Activated T-helper 1 cell treated with anti-CD3 and anti-CD28 coated beads, Interleukin-12 subunit alpha, Interleukin-12 subunit beta, Interleukin-2, Interleukin-4 antibody, amounts not matched to agents 30 ng/mL and 10 ng/mL and 1 ng/mL, durations not matched to agents 14 hours and 24 hours and 36 hours (primary cell): ENCODE measurements at places on chromosomes 12 and 14.

GRCh38 chr14:74480046-74480445, 13.1 kb downstream of the NPC2 start:
- no peak for DNase-seq

- DNase-seq: no peak
Observed at GRCh38 chr14:23398348-23398747, 9.7 kb downstream of the MYH6 start.

GRCh38 chr14:104724407-104724980, 465 bp downstream of the ADSS1 start:
- DNase-seq: no peak

- DNase-seq: no peak
Observed at GRCh38 chr14:64787619-64788018, 83.4 kb downstream of the PLEKHG3 start.

DNA sequence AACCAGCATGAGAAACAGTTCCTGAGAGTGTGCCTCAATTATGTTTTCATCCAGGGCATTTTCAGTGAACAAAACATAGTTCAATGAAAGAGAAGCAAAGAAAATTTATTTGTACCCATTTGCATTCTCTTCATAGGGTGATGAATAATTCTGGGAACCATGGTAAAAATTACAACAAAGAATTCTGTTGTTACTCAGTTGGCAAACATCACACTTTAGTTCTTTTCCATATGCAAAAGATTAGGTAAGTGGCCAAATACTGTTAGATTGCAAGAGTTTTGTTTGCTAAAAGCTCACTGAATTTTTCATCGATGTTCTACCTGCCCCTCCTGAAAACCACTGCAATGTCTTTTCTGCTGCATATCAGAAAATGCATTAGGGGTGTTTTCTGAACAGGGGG, 132.4 kb upstream of the RGS6 start:
- DNase-seq: no peak

GRCh38 chr12:15962760-15963159, 51.6 kb downstream of the DERA start:
- no peak for DNase-seq

- no peak for DNase-seq
Observed at GRCh38 chr12:905261-906031, 44.0 kb downstream of the RAD52 start.

- DNase-seq: no peak
Observed at GRCh38 chr12:83145325-83145840, 458.7 kb downstream of the TMTC2 start.

DNA sequence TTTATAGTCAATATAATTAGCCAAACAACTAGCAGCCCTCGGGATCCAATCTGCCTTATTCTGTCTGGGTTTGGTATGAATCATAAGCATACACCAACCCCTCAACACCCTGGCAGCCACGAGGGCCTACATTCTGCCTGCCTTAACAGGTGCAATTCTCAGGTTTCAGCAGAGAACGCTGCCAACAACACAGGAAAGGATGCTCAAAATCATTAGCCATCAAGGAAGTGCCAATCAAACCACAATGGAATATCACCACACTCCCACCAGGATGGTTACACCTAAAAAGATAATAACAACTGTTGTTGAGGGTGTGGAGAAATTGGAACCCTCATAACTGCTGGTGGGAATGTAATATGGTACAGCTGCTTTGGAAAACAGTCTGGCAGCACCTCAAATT, 122.8 kb downstream of the TTC7B start:
- DNase-seq: no peak

- DNase-seq: no peak
Observed at GRCh38 chr12:125689576-125690410, 624.6 kb downstream of the AACS start.

DNA sequence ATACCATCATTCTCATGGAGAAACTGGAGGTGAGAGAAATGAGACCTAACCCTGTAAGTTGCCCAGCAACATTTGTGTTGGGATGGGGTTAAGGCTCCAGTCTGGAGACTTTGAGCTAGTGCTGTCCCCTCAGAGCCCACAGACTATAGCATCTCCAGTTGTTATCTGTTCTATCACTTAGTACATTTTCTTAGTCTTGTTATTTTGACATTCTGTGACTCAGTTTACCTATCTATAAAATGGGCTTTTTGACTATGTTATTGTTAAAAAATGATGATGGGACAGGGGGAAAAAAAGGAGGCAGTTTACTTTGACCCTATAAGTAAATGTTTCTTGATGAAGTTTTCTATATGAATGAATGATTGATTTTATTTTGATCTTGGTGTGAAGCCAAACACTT, 45.8 kb upstream of the PTCSC3 start:
- no peak for DNase-seq

DNA sequence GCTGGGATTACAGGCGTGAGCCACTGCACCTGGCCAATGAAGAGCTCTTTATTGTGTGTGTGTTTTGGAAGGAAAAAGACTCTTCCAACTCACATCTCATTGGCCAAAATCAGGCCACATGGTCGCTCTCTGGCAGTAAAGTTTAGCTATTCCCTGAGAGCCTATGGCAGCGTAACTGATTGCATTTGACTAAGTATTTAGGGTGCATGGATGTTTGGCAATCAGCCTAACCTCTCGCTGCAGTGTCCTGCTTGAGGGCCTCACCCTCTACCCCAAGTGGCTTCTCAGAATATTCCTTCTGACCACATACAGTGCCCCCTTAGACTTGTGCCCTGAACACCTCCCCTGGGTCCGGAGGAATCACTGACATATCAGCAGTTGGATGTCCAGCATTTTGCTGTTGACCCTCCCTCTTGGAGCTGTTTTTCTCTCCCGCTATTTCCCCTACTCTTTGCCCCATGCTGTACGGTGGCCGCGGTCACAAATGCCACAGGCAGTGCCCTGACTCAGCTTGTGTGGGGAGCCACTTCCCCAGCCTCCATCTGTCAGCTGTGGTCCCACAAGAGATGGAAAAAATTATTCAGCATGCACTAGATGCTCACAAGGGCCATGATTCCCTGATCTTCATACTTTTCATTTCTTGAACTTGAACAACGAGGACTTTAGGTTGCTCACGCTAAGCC, 9.5 kb downstream of the PHETA1 start:
- DNase-seq: peak; percentile 3

DNA sequence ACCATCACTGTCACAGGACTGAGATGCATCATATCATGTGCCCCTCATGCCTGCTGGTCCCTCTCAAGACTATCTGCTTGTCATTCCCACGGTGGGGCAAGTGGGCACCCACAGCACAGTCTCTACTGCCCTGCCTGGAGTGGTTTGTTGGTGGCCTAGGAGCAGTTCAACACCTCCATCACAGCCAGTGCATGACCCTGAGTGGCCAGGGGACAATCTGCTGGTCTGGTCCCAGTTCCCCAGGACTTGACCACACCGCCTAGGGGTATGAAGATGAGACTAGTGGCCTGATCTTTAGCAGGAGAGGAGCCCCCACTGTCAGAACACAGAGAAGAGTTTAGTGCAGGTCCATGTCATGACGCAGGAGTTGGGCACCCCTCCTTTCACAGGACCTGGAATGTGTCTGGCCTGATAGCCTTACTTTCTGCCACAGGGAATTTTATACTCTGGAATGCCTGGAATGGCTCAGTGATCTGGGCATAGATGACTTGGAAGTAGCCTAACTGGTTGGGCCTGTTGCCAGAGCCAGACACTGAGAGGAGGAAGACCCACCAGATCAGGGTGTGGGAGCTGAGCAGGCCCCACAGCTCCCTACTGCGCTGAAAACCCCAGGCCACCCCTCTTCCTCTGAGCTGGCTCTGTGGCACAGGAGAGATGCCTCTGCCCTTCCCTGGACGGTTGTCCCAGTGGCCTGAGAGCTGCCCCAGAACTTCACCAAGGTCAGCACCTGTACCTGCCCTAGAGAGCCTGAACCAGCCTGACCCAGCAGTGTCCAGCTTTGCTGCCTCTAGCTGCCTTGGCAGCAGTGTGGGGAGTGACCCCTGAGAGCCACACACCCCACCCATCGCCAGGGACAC, 83.3 kb downstream of the PUS7L start:
- no peak for DNase-seq

GRCh38 chr12:21296348-21296747, 38.4 kb downstream of the SLCO1A2 start:
- no peak for DNase-seq

DNA sequence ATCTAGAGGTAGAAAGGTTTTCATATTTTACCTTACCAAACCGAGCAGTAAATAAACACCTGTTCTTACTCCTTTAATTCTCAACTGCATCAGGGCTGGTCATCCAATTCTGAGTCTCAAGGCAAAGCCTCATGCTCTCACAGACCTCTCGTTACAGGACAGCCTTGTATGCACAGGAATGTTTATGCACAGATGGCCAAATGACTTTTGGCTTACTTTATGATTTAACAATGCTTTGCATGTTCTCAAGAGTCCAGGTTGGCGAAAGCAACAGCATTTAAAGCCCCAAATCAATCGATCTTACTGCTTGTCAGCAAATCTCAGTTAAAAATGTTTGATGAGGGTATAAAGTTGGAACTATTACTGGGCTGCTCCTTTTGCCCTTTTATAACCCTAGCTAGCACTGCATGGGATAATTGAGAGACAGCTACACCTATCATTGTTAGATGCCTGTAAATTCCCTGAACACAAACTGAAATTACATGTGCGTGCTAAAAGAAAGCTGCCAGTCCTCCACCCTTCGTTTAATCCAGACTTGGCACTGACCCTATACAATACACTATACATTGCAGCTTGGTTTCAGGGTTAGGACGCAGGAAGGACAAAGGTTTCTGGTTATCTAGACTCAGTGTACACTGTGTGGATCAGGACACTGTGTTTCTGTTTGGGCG, 63.6 kb downstream of the TMCC3 start:
- DNase-seq: no peak

DNA sequence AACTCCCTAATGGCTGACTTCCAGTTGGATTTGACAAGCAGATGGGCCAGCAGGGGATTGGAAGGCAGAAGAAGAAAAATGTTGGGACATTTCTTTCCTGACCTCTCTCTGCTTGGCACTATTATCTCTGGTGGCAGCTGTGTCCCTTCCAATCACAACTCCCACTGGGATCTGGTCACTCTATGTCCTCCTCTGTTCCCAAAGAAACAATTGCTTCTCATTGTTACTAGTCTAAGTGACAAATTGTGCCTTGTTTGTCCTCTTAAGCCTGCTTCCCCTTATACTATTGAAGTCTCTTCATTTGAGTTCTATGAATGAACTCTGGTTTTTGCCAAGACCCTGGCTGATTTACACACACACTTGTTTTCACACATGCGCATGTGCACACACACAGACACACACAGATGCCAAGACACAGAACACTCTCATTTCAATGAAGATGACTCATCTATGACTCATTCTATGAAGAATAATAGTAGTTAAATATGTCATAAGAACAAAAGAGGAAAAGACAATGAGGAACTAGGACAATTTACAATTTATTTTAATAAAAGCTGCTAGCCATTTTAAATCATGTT, 83.0 kb upstream of the FAR2 start:
- DNase-seq: no peak

GRCh38 chr12:11812586-11813437, 163.3 kb downstream of the ETV6 start:
- DNase-seq: no peak

- DNase-seq: no peak
Observed at GRCh38 chr12:128856791-128857078, 3.5 kb downstream of the GLT1D1 start.

DNA sequence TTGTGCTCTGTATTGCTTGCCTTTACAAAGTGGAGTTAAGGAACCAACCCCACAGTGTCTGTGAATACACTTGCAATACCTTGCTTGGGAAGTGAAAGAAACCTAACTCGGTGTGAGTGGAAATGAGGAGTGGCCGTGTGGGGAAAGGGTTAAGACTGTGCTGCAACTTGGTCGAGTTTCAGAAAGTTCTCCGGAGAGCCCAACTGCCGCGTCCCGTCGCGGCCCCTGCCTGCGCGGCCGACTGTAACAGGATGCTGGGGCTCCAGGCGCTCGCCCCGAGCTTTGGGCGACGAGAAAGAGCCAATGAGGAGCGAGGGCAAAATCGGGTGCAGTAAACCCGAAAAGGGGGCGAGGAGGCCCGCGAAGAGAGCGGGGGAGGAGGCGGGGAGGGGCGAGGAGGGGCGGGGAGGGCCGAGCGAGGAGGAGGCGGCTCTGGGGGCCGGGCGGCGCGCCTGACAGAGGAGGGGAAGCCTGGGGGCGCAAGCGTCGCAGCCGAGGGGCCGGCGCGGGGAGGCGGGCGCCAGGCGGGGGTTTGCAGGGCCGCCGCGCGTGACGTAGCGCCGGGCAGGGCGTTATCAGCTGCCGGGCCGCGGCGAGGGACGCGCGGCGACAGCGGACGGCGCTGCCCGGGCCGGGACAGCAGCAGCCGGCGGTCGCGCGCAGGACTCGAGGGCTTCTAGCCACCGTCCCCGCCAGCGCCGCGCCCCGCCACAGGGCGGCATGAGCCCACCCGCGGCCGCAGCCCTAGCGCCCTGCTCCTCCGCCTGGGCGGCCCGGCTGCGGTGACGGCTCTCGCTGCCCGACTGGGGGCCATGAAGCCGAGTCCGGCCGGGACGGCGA, at the start of gene DACT1:
Gene DACT1 (plus strand): TSS at position 572 of the 840 bp plus-strand sequence. CDS start 241 bp downstream, at position 813.
- peak; percentile 49 for DNase-seq

DNA sequence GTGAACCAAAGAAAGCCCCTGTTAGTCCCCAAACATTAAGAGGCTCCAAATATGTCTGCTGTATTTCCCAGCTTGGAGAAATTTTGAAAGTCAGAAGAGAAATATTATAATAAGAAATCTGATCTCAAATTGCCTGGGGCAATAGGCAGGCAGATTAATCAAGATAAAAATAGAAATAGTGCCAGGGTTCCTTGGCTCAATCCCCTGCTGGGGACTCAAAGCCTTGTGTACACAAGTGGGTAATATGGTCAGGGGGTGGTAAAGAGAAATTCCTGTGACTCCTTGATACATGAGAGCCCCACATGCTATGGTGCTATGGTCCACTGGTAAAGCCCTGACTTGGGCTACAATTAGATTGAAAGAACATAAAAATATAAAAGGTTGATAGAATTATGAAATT, 41.3 kb upstream of the ARID2 start:
- DNase-seq: no peak

DNA sequence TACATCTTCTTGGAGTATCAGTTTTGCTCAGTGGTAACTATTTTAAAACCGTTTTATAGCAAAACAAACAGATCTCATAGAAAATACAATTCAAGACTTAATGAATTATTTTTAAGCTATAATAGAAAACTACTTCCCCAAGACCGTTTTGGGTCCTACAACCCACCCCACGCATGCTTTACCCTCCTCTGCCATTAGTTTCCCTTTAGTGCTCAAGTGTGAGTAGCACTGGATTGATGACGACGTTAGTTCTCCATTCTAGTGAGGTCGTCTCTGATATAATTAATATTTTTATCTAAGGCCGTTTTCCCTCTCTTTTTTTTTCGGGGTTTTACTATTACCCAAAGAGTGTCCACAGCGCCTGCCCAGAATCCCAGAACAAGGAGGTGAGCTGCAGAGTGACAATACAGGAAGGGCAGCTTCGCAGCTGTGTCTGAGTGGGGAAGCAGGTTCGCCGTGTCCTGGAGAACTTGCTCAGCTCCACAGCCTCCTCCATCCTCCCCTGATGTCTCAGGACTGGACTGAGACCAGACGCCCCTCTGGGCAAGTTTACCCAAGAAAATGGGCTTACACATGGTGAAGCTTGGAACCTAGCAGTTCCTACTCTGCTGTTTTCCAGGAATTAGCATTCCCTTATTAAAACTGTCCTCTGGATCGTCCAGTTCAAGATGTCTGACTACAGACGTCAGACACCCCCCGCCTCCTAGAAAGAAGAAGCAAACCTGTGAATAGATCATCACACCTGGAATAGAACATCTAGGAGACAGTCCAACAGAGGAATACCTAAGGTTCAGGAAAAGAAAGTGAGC, 31.9 kb upstream of the MON2 start:
- DNase-seq: no peak
